Naive thymus-derived CD8-positive, alpha-beta T cell (primary cell): ENCODE measurements at places on chromosomes 16 and 17. TPM values are rescaled to one million over a fixed set of nuclear protein-coding genes. Genes with fewer than 3 reads are reported as not detected.

DNA sequence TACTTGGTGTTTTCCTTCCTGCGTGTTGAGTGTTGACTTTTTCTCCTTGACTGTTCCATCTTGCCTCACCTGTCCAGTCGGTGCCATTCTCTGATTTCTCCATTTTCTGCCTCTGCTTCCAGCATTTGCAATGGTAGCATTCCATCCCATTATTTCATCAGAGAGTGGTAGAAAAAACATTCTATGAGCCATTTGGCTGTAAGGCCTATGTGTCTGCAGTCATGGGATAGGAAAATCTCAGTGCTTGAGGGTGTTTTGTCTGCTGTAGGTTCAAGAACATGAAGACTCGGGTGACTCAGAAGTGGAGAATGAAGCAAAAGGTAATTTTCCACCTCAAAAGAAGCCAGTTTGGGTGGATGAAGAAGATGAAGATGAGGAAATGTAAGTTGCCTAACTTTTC, 2.7 kb downstream of the UTP18 start:
- H3K4me3 ChIP-seq, result peak overlapping the region; percentile 71
- peaks cover 7% of the 10 kb centered on the region for H3K36me3 ChIP-seq
- no peak for DNase-seq

DNA sequence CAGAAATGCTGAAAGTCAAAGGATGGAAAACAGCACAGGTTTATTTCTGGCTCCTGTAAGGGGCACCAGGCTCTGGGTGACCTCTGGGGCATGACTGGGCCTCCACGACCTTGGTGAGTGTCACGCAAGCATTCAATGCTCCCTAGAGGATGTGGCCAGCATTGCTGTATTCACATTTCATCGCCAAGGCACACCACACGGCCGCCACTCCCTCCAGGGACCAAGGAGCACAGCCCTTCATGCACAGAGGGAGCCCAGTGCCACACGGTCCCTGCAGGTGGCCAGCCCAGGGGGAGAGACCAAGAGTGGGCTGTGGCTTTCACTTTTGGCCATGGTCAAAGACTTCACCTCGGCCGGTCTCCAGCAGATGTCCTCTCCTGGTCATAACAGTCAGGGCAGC, 137.4 kb upstream of the TNRC6C start:
- no peak overlapping the region for H3K4me3 ChIP-seq
- peaks cover 6% of the 10 kb centered on the region for H3K4me1 ChIP-seq
- no peaks in the 10 kb centered on the region for H3K27me3 ChIP-seq

DNA sequence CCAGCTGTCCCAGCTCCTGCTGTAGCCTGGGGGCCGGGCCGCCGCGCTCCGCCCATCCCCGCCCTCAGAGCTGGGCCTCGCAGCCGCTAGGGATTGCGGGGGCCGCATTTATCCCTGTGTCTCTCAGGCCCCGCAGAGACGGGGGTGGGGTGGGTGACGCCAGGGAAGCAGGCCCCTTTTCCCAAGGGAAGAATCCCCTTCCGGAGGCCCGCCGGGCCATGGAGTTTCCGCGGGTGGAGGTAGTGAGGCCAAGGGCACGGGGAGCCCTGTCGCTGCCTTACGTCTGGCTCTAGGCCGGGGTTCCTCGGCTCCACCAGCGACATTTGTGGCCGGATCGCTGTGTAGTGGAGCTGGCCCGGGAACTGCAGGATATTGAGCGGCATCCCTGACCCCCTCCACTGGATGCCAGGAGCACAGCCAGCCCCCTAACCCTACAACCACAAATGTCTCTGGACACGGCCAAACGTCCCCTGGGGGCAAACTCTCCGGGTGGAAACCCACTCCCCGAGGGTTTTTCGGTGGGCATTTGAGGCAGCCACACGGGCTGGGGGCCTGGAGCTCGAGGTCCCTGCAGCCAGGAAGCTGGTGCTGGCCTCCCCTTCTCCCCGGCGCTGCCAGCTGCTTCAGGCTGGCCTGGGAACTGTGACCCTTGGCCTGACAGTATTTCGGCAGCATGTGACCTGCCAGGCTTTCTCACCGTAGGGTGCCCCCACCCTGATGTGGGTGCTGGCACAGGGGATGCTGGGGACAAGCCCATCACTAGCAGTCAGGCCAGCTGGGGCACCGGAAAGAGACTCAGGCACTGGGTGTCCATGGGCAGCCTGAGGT, 12.0 kb upstream of the CD300A start:
- H3K27me3 ChIP-seq, result no peaks in the 10 kb centered on the region
- H3K4me1 ChIP-seq, result peaks cover 42% of the 10 kb centered on the region
- H3K36me3 ChIP-seq, result no peaks in the 10 kb centered on the region
- H3K27ac ChIP-seq, result no peak overlapping the region
- H3K4me3 ChIP-seq, result peak overlapping the region; percentile 54

DNA sequence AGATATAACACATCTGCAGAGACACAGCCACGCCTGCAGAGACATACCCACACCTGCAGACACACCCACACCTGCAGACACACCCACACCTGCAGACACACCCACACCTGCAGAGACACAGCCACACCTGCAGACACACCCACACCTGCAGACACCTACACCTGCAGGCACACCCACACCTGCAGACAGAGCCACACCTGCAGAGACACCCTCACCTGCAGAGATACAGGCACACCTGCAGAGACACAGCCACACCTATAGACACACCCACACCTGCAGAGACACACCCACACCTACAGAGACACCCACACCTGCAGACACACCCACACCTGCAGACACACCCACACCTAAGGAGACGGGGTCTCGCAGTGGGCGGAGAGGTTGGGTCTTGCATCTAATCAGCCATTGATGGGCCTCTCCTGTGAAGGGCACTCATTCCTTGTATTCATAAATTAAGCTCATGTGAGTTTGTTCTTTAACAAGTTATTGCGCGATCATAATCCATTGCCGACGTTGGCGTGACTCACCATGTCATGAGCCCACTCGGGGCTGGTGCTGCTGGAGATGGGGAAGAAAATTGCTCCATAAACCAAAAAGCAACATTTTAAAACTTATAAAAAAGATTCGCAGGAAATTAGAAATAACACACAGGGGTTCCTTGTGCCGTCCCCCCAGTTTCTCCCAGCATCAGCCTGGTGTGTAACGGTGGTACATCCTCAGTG, 28.9 kb upstream of the CDH15 start:
- H3K36me3 ChIP-seq, result peaks cover 3% of the 10 kb centered on the region
- no peak for DNase-seq
- H3K4me3 ChIP-seq, result no peak overlapping the region

DNA sequence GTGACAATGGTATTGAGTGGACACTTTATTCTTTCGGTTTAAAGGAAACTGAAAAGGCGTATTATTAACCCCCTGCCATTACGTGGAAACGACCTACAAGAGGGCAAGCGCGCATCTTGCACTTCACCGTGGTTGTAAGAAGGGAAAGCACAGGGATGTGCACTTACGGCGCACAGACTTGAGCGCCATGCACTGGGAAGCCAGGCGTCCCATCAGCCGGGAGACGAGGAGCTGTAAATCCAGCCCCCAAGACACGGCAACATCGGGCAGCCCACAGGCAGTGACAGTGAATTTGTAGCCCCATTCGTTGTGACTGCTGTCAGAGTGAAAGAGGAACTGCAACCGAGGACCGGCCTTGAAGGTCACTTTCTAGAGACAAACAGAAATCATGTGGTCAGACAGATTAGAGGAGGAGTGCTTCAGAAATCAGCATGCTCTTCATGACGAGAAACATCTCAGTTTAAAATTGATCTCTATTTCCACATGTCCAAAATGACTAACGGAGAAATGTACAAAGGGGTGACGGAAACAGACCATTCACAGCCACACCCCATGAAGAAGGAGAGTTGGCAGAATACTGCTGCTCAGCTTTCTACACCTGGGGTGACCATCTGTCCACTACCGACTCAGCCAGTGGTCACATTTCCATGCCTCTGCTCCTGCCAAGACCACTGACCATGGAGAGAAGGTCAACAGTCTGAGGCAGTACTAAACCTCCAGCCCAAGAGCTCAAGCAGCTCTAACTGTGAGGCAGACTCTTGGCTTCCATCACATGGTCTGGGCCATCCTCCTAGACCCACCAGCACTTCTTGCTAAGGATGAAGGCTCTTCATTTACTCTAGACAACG, 68.6 kb downstream of the ZZEF1 start:
- no peak overlapping the region for H3K4me3 ChIP-seq
- peaks cover 98% of the 10 kb centered on the region for H3K36me3 ChIP-seq
- H3K27me3 ChIP-seq, result no peaks in the 10 kb centered on the region
- no peak overlapping the region for H3K27ac ChIP-seq
- H3K4me1 ChIP-seq, result no peaks in the 10 kb centered on the region
- DNase-seq, result no peak

Gene ZNF263
- total RNA-seq, result 60.1 TPM

Gene CORO1A
- 897 TPM for total RNA-seq

Gene PLLP
- total RNA-seq, result 4.2 TPM
